Right atrium auricular region (tissue), 2 donors: ENCODE measurements at places on chromosomes 4 and X.

DNA sequence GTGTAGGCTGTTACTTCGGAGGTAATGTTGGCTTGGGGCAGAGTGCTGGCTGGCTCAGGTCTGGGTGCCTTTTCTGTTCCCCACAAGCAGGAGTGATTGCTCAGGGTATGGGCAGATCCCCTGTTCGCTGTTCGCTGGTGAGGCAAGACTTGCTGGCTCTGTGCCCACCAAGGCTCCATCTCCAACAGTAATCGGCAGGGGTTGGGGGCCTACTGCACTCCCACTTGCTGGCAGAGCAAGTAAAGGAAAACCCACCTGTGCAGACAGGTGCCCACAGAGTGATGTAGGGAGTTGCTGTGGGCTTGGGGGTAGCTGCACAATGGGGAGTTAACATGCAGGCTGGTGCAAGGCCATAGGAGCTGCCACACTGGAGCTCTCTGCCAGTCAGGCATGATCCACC is 8.0 kb upstream of the TMSB15C start:
- DNase-seq, result no peak

GRCh38 chrX:146934256-146934655 is 119.7 kb upstream of the CXorf51A start:
- no peak for DNase-seq

GRCh38 chr4:139596034-139596683 is 40.1 kb upstream of the SETD7 start:
- DNase-seq, result peak; percentile 84

DNA sequence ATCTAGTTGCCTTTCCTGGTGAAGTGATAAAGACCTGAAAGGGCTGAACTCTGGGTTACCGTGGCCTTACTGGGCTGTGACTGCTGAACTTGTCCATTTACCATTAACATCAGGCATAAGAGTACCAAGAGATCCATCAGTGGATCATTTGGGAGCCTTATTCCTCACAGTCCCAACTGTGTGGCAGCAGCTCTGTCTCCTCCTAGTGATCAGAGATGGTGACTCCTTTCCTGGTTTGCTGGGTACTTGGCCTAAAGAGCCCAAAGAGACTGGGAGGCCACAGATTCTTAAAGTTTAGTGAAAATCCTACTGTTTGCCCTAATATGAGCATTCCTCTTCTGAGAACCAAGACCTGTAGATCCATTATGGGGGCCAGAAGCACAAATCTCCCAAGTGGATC is 56.3 kb upstream of the ATP6AP2 start:
- no peak for DNase-seq

DNA sequence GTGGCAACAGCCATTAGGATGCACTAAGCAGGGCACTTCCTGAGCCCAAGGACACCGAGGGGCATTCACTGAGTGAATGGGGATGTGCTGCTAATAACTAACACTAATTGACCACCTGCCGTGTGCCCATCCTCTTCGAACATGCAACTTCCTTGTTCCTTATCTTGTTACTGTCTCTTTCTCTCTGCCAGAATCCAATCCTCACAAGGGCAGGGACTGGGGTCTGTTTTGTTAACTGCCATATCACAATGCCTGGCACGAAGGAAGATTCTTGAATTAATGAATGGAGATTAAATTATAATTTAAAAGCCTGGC is 1.3 kb downstream of the ERAS start:
- DNase-seq, result no peak
